Stimulated activated CD4-positive, alpha-beta T cell treated with anti-CD3 and anti-CD28 coated beads, TNF-alpha, amount 100 ng/mL, for 24 hours (primary cell): ENCODE measurements at places on chromosomes 1 and 21.

GRCh38 chr1:7233646-7234470 lies 448.6 kb downstream of the CAMTA1 start:
- DNase-seq = no peak

GRCh38 chr21:19508442-19508841 lies 1104.9 kb upstream of the TMPRSS15 start:
- no peak for DNase-seq

DNA sequence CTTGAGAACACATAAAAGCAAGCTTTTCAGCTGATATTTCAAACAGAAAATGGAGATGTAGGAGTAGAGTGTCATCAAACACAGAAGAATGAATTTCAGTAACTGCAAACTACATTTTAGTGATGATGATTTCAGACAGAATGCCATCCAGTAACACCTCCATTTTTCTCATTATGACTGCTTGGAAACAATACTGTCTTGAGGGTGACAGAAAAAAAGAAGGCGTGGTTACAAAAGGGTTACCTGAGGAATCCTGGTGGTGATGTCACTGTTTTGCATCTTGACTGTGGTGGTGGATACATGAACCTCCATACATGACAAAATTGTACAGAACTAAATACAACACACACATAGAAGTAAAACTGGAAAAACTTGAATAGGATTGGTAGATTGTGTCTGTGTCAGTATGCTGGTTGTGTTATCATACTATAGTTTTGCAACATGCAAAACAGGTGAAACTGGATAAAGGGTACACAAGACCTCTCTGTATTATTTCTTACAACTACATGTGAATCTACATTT lies 375.9 kb downstream of the PTBP2 start:
- no peak for DNase-seq

- no peak for DNase-seq
Measured at GRCh38 chr1:45586769-45587168, 2.9 kb downstream of the NASP start.

DNA sequence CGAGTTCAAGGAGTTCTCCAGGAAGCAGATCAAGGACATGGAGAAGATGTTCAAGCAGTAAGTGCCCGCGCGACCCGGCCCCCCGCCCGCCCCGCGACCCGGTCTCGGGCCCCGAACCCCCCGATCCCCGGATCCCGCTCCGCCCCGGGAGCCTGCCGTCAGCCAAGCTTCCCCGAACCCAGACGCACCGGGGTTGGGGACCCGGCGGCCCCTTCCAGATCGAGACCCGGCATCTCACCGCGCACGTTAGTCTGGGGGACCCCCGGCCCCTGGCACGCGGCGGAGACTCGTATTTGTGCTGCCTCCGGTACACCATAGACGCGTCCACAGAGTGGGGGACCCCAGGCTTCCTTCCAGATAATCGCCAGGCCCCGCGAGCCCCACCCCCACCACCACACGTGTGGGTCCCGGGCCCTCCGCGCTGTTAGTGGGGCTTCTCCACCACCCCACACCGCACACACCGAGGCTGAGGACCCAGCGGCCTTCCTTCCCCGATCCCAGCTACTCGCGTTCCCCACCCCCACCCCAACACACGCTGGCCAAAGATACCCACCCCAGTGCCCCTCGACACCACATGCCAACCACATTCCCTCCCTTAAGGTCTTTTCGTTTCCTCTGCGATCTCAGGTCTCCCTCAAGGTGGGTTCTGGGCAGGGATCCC lies 665 bp downstream of the EFHD2 start:
- DNase-seq = peak; percentile 24

- DNase-seq = no peak
Measured at GRCh38 chr21:33690874-33691273, 48.6 kb downstream of the ITSN1 start.

DNA sequence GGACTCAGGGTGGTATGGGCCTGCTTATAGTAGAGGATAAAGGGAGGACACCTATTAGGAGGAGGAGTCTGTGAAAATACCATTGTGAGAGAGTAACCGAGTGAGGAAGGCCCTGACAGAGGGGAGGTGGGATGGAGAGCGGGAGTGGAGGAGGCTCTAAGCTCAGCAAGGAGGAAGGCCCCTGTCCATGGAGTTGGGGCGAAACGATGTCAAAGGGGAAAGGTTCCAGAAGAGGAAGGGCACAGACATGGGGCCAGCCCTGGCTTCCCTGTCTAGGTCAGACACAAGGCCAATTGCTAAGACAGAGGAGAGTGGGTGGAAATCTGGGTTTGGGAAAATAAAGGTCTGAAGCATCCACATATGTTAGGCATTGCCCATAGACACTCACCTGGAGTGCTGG lies 44.2 kb downstream of the ELK4 start:
- no peak for DNase-seq

DNA sequence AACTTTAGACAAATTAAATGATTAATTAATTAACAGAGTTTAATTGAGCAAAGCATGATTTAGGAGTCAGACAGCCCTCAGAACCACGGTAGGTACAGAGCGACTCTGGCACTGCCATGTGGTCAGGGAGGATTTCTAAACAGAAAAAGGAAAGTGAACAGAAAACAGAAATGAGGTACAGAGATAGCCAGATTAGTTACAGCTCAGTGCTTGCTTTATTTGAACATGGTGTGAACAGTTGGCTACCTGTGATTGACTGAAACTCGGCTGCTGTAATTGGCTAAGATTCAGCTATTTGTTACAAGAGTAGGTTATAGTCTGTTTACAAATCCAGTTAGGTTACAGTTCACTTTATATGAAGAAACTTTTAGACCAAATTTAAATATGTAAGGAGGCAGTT lies 163.0 kb upstream of the TNR start:
- no peak for DNase-seq

- no peak for DNase-seq
Measured at GRCh38 chr1:8809342-8809736, 8.1 kb downstream of the RERE start.

DNA sequence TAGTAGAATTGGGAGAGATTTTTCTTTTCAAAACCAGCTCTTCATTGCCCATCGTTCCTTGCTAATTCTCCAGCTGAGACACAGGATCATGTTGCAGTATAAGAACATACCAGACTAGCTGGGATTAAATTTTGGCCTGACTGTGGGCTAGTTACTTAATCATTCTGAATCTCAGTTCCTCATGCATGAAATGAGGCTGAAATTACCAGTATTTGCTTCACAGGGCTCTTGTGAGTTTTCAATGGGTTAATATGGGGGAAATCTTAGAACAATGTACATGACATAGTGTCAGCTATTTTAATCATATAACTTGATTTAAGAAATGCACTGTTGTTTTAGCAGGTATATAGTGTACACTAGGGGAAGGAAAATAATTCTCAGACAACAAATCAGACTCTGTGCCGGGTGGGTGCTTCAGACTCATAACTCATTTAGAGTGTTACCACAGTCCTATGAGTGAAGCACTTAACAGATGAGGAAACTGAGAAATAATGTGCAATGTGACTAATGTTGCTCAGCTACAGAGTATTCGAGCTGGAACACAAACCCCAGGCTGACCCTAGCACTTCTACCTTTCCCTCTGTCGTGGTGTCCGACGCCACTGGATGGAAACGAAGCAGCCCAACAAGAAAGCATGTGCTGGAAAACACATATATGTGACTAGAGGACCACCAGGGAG lies 137.6 kb upstream of the SGIP1 start:
- DNase-seq = no peak
